ENCODE measurements at places on chromosomes 2 and 18. TPM values are rescaled to one million over a fixed set of nuclear protein-coding genes. Genes with fewer than 3 reads are reported as not detected.

SOX11 gene
- total RNA-seq: not detected

IL1F10 gene
- not detected for total RNA-seq

PID1 gene
- total RNA-seq: not detected

CYP1B1 gene
- total RNA-seq: 1.9 TPM

UBE2E3 gene
- 36.7 TPM for total RNA-seq

DUSP19 gene
- total RNA-seq: 0.68 TPM

PROKR1 gene
- total RNA-seq: not detected

UGT1A10 gene
- total RNA-seq: not detected

All from activated CD8-positive, alpha-beta T cell treated with anti-CD3 and anti-CD28 coated beads, Interleukin-2, amount 10 ng/mL, durations not matched to agents 7 days and 5 days (primary cell).